Activated T-cell treated with anti-CD3 and anti-CD28 coated beads, Interleukin-2, amount 50 U/mL, for 72 hours (primary cell): ENCODE measurements at places on chromosomes 4 and X. TPM values are rescaled to one million over a fixed set of nuclear protein-coding genes. Genes with fewer than 3 reads are reported as not detected.

SPIN2A gene
- 1.2 TPM for total RNA-seq

DNA sequence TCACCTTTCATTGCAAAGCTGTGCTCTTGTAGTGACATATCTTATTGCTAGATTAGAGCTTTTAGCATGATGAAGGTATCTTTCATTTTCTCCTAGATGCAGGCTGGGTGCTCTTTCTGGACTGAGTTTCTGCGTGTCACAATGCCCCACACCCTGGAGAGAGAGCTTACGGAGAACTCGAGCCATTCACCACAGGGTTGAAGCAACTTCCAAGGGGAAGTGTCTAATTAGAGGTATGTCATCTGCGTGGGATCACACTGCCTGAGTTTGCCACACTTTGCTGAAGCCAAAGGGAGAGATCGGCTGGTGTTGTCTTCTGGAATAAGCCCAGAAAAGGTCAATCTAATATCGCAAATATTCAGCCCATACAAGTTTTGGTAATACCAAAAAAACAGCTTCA, 179.3 kb upstream of the MBNL3 start:
- peaks cover 80% of the 10 kb centered on the region for H3K27me3 ChIP-seq
- H3K27ac ChIP-seq = no peak overlapping the region
- H3K4me3 ChIP-seq = no peak overlapping the region

DNA sequence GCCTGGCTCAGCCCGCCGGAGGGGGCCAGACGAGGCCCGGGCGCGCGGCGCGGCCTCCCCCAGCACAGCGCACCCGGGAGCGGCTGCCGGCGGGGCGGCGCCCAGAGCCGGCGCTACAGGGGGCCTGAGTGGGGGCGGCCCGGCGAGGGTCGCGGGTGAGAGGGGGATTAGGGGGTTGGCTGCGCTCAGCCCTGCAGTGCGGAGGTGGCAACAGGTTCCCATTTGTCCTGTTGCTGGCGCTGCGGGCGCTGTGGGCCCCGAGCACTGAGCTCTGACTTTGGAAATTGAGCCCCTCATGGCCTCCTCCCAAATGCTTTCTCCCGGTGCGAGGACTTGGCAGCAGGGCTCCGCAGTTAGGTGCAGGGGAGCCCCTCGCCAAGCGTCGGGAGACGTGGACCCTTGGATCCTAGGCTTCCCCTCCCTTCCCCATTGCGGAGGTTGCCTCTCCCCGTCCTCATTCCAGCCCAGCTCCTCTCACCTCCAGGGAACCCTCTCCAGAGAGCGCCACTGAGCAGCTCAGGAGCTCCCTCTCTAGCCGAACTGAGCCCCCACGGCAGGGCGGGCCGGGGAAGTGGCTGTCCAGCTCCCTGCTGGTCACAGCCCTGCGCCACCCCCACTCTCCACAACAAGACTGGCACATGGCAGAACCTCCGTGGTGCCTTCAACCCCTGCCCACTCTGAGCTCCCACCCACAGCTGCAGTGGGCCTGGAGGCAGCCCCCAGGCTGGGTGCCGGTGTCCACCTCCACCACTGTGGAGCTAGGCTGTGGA, 2.5 kb upstream of the DUSP9 start:
- no peaks in the 10 kb centered on the region for H3K36me3 ChIP-seq
- H3K27ac ChIP-seq = no peak overlapping the region
- H3K4me1 ChIP-seq = peaks cover 10% of the 10 kb centered on the region
- peak overlapping the region; percentile 42 for H3K4me3 ChIP-seq
- H3K27me3 ChIP-seq = peaks cover 36% of the 10 kb centered on the region

- H3K4me1 ChIP-seq = peaks cover 38% of the 10 kb centered on the region
- H3K27me3 ChIP-seq = no peaks in the 10 kb centered on the region
- H3K36me3 ChIP-seq = peaks cover 3% of the 10 kb centered on the region
- no peak overlapping the region for H3K27ac ChIP-seq
- DNase-seq = no peak
- no peak overlapping the region for H3K4me3 ChIP-seq
These were observed 5.4 kb downstream of the ALPK1 start for GRCh38 chr4:112302320-112303274.

DNA sequence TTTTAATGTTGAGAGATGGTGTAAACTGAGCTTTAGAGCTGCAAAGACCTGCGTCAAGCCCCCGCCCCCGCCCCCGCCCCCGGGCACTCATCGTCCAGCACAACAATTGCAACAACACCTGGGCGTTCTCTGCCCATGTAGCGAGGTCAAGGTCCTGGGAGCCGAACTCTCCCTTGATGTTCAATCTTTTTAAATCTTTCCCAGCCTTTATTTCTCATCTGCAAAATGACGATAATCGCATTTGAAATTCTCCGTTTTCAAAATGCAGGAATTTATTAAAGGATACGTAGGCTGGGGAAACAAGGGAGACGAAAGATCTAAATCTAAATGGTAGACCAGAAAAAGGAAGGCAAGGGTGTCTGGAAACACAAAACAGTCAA, 648 bp upstream of the MSMO1 start:
- H3K4me3 ChIP-seq = no peak overlapping the region
- peak; percentile 32 for DNase-seq
- H3K4me1 ChIP-seq = peaks cover 18% of the 10 kb centered on the region
- H3K36me3 ChIP-seq = peaks cover 8% of the 10 kb centered on the region

GRCh38 chrX:70174754-70175153, 2.5 kb upstream of the DGAT2L6 start:
- no peak for DNase-seq
- peaks cover 63% of the 10 kb centered on the region for H3K27me3 ChIP-seq
- no peaks in the 10 kb centered on the region for H3K36me3 ChIP-seq
- H3K27ac ChIP-seq = no peak overlapping the region
- H3K4me1 ChIP-seq = peaks cover 16% of the 10 kb centered on the region
- no peak overlapping the region for H3K4me3 ChIP-seq

DNA sequence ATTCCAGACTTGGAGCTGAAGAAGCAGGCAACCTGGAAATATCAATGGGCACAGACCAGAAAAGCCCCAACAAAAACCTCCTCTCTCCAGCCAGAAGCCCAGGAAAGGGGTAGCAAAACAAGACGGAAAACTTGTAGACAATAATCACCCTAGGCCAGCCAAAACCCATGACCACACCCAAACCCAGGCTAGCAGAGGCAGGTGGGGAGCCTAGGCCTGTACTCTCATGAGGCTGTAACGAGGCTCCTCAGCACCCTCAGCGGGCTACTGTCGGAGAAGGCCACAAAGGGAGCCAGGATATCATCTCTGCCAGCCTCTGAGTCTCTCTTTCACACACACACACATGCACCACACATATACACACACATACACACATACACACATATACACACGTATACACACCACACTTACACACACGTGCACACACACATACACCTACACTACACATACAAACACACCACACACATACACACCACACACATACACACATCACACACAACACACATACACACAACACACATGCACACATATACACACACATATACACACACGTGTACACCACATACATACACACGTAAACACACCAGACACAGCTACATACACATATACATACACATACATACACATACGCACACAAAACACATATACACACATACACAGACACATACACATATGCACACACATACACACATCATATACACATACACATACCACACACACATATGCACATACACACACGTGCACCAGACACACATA, 90.6 kb downstream of the FHDC1 start:
- no peak overlapping the region for H3K27ac ChIP-seq
- peaks cover 12% of the 10 kb centered on the region for H3K4me1 ChIP-seq
- no peaks in the 10 kb centered on the region for H3K27me3 ChIP-seq
- H3K4me3 ChIP-seq = no peak overlapping the region
- no peak for DNase-seq

GRCh38 chr4:7572894-7573293, 138.2 kb upstream of the PSAPL1 start:
- H3K27ac ChIP-seq = no peak overlapping the region
- no peaks in the 10 kb centered on the region for H3K27me3 ChIP-seq
- H3K4me1 ChIP-seq = no peaks in the 10 kb centered on the region
- H3K4me3 ChIP-seq = no peak overlapping the region
- DNase-seq = no peak

DGKK gene
- not detected for total RNA-seq

- no peaks in the 10 kb centered on the region for H3K36me3 ChIP-seq
- no peak overlapping the region for H3K4me3 ChIP-seq
- H3K27me3 ChIP-seq = peaks cover 7% of the 10 kb centered on the region
- H3K4me1 ChIP-seq = no peaks in the 10 kb centered on the region
These were observed 4.5 kb upstream of the TREX2 start for GRCh38 chrX:153450114-153450948.

DNA sequence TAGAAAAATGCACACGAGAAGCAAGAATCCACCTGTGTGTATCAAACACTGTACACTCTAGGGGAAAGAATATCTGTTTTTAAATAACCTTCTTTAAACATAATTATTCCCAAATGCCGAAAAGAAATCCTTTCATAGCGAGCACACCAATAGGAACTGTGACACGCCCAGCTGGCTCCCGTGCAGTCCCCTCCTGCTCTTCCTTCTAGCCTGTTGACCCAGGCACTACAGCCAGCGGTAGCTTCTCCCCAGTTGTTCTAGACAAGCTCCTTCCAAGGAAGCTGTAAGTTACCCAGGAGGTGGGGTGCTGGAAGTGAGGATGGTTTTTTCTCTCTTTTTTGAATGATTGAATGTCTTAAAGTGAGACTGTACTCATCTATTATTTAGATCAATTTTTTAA, 19.5 kb upstream of the NOCT start:
- DNase-seq = no peak
- H3K36me3 ChIP-seq = no peaks in the 10 kb centered on the region
- H3K27me3 ChIP-seq = no peaks in the 10 kb centered on the region
- no peaks in the 10 kb centered on the region for H3K4me1 ChIP-seq
- H3K27ac ChIP-seq = no peak overlapping the region
- H3K4me3 ChIP-seq = no peak overlapping the region

DLG3 gene
- 48.9 TPM for total RNA-seq

MAGEA11 gene
- not detected for total RNA-seq

GLRA2 gene
- total RNA-seq = not detected

DNA sequence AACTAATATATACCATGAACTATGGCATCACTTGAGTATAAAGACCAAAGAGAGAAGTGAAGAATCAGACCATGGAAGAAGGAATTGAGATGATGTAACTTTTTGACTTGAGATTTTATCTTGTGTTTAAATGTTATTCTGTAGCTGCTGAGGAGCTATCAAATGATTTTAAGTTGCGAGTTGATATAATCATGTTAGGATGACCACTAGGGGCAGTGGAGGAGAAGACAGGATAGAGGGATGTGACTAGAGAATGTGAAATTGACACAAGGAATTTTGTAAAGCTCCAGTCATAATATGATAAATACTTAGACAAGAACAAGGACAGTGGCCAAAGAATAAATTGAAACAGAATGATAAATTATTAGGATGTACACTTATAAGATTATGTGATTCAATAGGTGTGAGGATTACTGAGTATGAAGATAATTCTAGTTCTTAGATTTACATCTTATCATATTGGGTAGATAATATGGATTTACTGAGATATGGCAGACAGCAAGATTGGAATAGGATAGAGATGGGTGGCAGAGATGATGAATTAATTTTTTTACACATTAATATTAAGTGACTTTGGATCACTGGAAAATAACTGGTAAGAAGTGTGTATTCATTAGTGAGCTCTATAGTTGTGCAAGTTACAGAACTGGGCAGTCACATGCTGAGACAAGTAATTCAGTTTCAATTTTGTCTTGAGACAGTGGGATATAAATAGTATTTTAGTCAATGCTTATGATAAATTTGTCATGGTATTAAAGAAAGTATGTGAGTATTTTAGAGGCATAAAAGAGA, 816.0 kb upstream of the PCDH10 start:
- H3K27me3 ChIP-seq = no peaks in the 10 kb centered on the region
- no peak overlapping the region for H3K27ac ChIP-seq

H2BW2 gene
- total RNA-seq = not detected

PNCK gene
- 0.50 TPM for total RNA-seq

DNA sequence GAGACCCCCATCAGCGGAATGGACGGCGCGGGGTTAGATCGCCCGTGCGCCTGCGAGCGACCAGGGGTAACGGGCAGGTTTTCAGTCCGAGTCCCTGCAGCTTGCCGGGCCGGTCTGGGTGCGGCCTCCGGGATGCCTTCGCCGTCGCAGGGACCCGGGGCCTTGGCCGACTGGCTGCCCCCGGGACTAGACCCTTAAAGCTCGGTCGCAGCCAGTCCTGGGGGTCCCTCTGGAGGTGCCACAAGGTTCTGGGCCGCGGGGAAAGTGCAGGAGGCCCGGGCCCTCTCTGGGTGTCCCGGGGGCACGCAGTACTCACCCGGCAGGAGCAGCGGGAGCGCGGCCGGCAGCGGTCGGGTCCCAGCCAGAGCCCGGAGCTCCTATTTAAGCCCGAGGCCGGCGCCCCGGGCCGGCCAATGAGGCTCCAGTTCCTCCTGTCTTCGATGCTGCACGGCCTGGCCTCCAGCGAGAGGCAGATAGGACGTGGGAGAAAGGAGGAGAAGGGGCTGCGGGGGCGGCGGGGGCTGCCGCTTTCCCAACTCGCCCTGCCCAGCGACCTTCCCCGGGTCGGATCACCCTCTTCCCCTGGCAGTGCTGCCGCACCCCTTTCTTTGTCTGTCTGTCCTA, at the start of gene SPON2:
TSS of gene SPON2 (minus strand) at position 356 of the 624 bp plus-strand sequence.
- H3K4me1 ChIP-seq = peaks cover 5% of the 10 kb centered on the region
- no peak within 1 kb of the TSS for H3K27ac ChIP-seq
- H3K36me3 ChIP-seq = no peaks in the 10 kb centered on the region
- peaks cover 16% of the 10 kb centered on the region for H3K27me3 ChIP-seq
- peak within 1 kb of the TSS; percentile 84 for H3K4me3 ChIP-seq
- DNase-seq = no peak

DNA sequence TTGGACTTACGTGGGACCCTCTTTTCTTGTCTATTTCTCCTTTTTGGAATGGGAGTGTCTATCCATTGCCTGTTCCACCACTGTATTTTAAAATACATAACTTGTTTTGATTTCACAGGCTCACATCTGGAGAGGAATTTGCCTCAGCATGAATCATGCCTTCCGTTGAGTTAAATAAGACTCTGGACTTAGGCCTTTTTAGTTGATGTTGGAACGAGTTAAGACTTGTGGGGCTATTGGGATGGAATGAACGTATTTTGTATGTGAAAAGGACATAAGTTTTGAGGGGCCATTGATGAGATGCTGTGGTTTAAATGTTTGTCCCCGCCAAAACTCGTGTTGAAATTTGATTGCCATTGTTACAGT, 66.2 kb downstream of the BEX3 start:
- H3K27ac ChIP-seq = no peak overlapping the region
- no peak overlapping the region for H3K4me3 ChIP-seq
- peaks cover 18% of the 10 kb centered on the region for H3K27me3 ChIP-seq
- H3K36me3 ChIP-seq = no peaks in the 10 kb centered on the region
- H3K4me1 ChIP-seq = no peaks in the 10 kb centered on the region
- no peak for DNase-seq

GRCh38 chrX:47683184-47683828, 24.3 kb upstream of the UXT start:
- peaks cover 34% of the 10 kb centered on the region for H3K27me3 ChIP-seq
- no peaks in the 10 kb centered on the region for H3K36me3 ChIP-seq
- no peaks in the 10 kb centered on the region for H3K4me1 ChIP-seq
- no peak overlapping the region for H3K27ac ChIP-seq
- DNase-seq = no peak

GRCh38 chrX:150429594-150429993, 66.5 kb downstream of the MAMLD1 start:
- H3K27ac ChIP-seq = no peak overlapping the region
- no peak for DNase-seq
- peaks cover 15% of the 10 kb centered on the region for H3K27me3 ChIP-seq
- H3K36me3 ChIP-seq = no peaks in the 10 kb centered on the region
- no peaks in the 10 kb centered on the region for H3K4me1 ChIP-seq

- DNase-seq = no peak
- H3K27me3 ChIP-seq = peaks cover 28% of the 10 kb centered on the region
- H3K36me3 ChIP-seq = no peaks in the 10 kb centered on the region
- no peak overlapping the region for H3K27ac ChIP-seq
These were observed 4.6 kb upstream of the FGFRL1 start for GRCh38 chr4:1006856-1007255.

OPRPN gene
- not detected for total RNA-seq
